ENCODE measurements at places on chromosomes 7 and 10.

DNA sequence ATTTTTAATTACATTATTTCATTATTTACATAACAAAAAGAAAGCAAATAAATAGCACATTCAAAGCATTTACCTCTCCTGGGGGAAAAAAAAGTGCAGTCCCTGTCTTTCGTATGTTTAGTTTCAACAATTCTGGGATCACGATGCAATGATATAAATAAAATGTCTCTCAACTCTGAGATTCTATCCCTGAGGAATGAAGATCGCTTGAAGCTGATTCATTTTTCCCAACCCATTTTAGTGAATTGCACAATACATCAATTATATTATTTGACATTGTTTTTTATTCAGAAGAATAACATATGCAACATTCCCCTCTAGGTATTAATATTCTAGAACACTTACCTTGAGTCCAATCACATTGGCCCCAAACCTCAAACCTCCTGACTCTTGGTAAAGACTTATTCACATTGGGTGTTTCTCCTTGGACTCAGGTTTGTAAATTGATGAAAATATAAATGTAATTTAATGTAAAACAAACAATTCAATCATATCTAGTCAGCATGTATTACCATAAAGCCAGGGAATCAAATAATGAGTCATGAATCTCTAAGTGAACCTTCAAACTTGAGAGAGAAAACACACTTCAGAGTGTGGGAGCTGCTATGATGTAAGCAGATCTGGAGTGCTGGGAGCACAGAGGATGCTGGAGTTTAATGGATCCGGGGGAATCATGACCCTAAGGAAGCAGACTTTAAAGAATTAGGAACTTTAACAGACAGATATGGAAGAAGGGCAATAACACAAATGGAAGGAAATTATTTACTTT, 5.3 kb upstream of the SCIN start:
- no peak for DNase-seq

DNA sequence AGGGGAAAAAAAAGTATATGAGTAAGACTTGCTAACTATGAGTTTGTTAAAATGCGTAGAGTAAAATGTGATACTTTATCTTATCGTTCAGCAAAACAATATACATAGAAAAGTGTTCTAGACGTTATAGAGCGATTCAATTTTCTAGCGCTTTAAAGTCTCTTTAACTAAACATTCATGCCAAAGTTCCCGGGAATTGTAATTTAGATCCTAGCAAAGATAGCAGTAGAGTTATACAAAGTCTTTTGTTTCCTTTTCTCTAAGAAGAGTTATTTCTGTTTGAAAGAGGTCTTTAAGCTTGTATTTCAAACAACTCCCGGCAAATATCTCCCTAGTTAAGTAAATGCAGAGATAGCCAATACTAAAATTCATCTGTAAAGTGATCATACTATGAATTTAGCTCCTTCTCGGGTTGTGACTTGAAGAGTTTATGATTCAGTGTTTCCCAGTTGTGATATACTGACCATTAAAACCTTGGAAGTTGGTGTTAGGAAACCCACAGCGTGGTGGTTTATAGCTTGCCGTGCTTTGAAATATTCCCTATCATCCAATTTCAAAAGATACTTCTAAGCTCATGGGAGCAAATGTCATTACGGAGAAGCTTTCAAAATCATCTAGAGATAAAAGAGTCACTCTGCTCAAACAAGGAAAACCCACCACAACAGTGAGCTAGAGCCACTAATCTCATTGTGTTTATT, 171.7 kb downstream of the CSTF2T start:
- no peak for DNase-seq

DNA sequence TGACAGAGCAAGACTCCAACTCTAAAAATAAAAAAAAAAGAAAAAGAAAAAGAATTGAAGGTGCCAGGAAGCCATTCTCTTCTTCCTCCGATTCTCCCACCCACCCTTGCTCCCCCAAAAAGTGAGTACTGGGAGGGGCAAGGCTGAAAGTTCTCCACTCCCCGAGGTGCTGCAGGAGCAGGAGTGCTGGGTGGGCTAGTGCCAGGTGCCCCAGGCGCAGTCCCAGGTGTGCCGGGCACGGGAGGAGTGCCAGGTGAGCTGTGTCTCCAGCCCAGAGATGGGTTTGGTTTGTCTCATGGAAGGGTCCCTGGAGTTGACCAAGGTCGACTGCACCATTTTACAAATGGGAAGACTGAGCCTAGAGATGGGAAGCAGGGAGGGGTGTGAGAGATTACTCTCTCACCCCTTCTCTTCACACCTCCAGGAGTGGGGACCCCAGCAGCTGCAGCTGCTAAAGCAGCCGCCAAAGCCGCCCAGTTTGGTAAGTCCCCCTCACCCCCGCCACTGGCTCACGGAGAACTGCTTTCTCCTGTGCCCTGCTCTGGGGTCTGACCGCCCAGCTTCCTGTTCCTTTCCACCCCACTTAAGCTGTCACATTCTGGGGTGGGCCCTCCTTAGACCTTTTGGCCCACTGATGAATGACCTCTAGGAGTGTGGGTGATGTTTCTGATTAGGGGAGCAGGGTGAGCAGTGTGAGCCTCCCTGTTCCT, 26.2 kb upstream of the LIMK1 start:
- no peak for DNase-seq

- no peak for DNase-seq
Measured at GRCh38 chr7:22469371-22470143, 30.4 kb downstream of the STEAP1B start.

DNA sequence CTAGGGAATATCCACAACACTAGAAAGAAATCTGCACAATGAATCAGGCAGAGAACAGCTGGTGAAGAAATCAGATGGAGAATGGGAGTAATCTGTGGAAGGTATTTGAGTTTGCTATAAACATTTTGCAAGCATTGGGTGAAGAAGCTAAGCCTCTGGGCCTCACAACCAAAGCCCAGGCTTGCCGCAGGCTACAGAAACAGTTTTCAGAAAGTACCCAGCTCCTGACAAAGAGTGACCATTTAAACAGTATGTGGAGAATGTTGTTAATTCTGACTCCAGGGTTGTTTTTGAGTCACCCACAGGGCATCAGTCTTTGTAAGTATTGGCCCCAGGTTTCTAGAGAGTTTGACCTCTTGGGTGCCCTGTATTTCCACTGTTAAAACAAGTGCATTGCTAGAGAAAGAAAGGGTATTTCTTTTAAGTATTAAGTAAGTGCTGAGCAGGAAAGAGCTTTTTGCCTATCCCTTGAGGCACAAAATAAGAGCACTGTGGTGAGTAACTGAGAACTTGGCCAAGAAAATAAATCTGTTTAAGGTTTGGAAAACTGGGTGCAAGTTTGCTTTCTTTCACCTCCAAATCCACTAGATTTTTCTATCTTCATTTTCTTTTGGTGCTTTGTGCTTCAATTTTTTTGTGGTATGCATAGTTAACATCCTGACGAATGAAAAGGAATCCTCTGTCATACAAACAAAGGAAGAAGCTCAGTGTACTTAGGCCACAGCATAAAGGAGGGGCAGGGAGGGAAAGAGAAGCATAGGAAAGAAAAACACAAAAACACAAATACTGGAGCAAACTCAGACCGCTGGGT, 691.8 kb downstream of the SUGCT start:
- no peak for DNase-seq

All from muscle of back (tissue), 13 donors.